Activated CD8-positive, alpha-beta memory T cell treated with anti-CD3 and anti-CD28 coated beads, Interleukin-2, amount 10 ng/mL, durations not matched to agents 7 days and 5 days (primary cell): ENCODE measurements at places on chromosomes 2 and 18. TPM values are rescaled to one million over a fixed set of nuclear protein-coding genes. Genes with fewer than 3 reads are reported as not detected.

The NHEJ1 gene
- total RNA-seq = 14.4 TPM

- H3K4me3 ChIP-seq = no peak overlapping the region
- DNase-seq = no peak
- H3K36me3 ChIP-seq = no peaks in the 10 kb centered on the region
- no peak overlapping the region for H3K27ac ChIP-seq
- no peaks in the 10 kb centered on the region for H3K27me3 ChIP-seq
Measured at GRCh38 chr18:25495606-25496005, 143.6 kb upstream of the ZNF521 start.

The DCDC2C gene
- total RNA-seq = not detected

The RGPD3 gene
- total RNA-seq = not detected

The NEU2 gene
- total RNA-seq = not detected

GRCh38 chr2:43171789-43172188 is 54.6 kb downstream of the ZFP36L2 start:
- H3K27ac ChIP-seq = no peak overlapping the region
- H3K4me3 ChIP-seq = no peak overlapping the region
- no peak for DNase-seq
- peaks cover 79% of the 10 kb centered on the region for H3K4me1 ChIP-seq

DNA sequence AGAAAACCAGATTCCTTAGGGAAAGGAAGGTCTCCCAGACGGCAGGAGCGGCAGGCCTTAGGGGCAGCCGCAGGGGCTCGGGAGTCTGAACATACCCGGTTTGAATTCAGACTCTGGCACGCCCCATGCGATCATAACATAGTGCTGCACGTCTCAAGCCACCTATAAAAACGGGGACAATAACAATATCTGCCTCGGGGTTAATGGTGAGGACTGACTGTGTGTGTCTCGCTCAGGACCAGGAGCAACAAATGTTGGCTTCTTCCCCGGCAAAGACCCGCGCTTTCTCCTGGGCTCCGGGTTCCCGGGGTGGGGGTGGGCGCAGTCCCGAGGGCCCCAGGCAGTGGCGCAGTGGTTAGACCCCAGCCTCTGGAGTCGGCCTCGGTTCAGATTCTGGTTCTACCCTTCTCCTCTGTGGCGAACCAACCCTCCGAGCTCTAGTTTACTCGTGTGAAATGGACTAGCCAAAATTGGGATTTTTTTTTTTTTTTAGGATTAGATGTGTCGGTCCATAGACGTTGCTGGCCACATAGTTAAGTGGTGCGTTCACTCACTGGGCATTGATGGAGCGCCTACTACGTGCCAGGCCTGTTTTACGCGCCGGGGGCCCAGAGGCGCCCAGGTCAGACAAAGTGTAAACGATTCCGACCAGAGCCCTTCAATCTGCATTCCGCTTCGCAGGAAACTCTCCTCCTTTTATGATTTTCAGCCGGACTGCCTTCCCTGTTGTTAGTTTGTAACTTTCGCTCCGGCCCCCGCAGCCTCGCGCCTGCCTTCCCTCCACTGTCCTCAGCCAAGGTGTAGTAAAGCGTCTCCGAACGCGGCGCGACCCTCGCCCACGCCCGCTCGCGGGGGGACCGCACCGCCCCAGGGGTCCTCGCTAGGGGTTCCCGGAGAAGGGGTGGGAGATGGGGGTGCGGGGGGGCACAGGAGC is 820 bp upstream of the SH3BP4 start:
- peak overlapping the region; percentile 44 for H3K4me3 ChIP-seq
- H3K4me1 ChIP-seq = peaks cover 2% of the 10 kb centered on the region

- H3K4me3 ChIP-seq = no peak overlapping the region
- no peaks in the 10 kb centered on the region for H3K36me3 ChIP-seq
- DNase-seq = no peak
Measured at GRCh38 chr2:23446916-23447315, 61.9 kb downstream of the KLHL29 start.

- no peak for DNase-seq
- H3K4me1 ChIP-seq = peaks cover 7% of the 10 kb centered on the region
- H3K4me3 ChIP-seq = no peak overlapping the region
- H3K36me3 ChIP-seq = no peaks in the 10 kb centered on the region
Measured at GRCh38 chr2:176174824-176175708, 13.4 kb upstream of the HOXD1 start.

GRCh38 chr2:7725850-7726242 is 808.6 kb downstream of the RNF144A start:
- peak overlapping the region; percentile 97 for H3K27ac ChIP-seq
- H3K36me3 ChIP-seq = peaks cover 63% of the 10 kb centered on the region
- peaks cover 51% of the 10 kb centered on the region for H3K4me1 ChIP-seq
- peak overlapping the region; percentile 90 for H3K4me3 ChIP-seq
- H3K27me3 ChIP-seq = no peaks in the 10 kb centered on the region
- DNase-seq = no peak
